Right lobe of liver (tissue), 6 donors: ENCODE measurements at places on chromosomes 3 and 15.

DNA sequence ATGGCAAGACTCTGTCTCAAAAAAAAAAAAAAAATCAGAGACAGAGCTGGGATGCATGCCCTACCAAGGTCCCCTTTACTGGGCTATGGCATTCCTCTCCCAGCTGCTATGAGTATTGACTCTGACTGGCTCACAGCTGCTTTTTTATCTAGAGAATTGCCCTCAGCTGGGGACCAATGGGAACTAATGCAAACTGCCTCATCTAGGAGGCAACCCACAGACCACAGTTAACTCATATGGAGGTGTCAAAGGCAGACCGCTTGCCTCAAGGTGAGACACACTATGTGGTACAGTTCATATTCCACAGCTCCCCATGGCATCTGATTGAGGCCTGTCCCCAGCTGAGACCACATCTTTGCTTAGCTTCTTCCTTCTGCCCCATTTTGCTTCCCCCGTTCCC, 183.5 kb upstream of the EOMES start:
- no peak for DNase-seq

DNA sequence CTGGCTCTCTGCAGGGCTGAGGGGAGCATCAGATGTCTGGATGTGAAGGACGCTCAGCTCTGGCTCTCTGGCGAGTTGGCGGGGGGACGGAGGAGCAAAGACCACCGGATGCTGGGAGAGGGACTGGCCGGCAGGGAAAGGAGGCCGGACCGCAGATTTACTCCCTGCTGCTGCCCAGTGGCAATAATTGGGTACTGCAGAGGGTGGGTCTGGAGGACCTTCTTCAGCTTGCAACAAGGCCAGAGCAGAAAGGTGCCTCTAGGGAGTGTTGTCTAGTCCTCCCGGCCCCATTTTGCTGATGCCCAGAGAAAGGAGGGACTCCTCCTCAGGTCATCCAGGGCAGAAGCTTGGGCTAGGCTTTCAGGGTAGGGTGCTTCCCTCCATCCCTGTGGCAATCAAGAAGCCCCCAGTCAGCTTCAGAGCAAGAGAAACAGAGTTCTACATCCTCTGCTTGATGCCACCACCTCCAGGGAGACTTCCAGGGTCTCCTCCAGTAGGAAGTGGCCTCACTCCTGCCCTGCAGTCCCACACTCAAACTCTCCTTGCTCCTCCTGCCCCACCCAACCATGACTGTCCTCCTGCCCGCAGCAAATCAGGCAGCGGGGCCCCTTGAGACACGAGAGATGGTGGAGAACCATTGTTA, 20.3 kb upstream of the CSPG4 start:
- DNase-seq = peak; percentile 76

DNA sequence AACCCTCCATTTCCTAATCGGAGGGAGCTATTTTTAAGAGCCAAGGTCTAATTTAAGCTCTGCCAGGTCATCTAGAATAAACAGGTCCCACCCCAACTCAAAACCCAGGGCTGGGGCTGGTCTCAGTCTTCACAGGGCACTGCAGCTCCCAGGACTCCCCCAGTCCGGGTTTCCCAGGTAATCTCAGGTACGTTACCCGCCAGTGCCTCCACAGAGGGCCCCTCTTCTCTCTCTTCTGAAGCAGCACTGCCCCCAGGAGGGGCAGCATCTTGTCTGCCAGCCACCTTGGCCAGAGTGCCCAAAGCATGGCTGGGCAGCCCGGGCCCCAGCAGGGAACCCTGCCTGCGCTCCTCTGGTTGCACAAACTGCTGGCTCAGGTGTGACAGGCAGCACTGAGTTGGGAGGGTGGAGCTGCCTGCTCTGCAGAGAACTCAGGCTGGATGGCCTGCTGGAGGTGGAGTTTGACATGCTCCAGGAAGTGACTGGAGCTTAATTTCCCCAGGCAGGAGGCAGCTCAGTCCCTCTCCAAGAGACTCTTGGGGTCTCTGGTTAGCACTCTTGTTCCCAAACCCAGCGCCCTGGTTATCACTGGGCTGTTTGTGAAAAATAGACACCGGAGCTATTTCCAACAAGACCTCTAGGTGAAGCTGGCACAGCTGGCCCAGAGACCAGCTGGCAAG, at the start of gene PLA2G4F:
Gene PLA2G4F, minus strand, starts transcription at position 394 of the 680 bp plus-strand sequence. Its CDS starts 87 bp downstream, at position 307.
- no peak for DNase-seq

- DNase-seq = no peak
These were observed 164.8 kb upstream of the RORA start for GRCh38 chr15:61393949-61394348.

DNA sequence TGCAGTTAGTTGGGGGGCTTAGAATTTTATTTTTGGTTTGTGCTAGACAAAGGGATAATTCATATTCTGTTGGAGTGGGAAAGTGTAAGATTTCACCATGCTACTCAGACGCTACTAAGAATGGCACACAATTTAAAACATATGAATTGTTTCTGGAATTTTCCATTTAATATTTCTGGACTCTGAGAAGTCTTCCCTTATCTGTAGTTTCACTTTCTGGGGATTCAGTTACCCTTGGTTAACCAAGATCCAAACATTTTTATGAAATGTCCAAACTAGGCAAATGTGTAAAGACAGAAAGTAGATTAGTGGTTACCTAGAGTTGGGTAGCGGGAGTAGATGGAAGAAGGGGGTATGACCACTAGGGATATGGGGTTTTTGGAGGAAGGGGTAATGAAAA, 53.1 kb downstream of the TCF12 start:
- DNase-seq = no peak

- DNase-seq = no peak
These were observed 9.1 kb upstream of the FOXB1 start for GRCh38 chr15:59994888-59995557.

- no peak for DNase-seq
These were observed 5.5 kb upstream of the KY start for GRCh38 chr3:134656211-134656800.

DNA sequence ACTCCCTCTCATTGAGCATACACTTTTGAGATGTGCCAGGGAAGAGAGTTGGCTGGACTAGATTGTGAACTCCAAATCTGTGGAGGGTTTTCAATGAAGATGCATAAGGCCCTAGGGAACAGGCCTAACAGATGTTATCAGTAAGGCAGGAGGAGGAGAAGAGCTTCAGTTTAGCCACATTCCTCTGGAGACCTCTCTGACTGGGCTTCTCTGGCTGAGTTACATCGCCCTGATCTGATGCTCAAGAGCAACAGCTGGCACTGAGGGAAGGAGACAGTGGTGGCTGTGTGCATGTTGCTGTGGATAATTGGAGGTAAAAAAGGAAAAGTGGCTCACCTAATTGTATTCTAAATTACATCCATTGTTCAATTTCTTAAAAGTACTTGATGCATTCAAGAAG, 206.4 kb upstream of the CFAP20DC start:
- DNase-seq = no peak

DNA sequence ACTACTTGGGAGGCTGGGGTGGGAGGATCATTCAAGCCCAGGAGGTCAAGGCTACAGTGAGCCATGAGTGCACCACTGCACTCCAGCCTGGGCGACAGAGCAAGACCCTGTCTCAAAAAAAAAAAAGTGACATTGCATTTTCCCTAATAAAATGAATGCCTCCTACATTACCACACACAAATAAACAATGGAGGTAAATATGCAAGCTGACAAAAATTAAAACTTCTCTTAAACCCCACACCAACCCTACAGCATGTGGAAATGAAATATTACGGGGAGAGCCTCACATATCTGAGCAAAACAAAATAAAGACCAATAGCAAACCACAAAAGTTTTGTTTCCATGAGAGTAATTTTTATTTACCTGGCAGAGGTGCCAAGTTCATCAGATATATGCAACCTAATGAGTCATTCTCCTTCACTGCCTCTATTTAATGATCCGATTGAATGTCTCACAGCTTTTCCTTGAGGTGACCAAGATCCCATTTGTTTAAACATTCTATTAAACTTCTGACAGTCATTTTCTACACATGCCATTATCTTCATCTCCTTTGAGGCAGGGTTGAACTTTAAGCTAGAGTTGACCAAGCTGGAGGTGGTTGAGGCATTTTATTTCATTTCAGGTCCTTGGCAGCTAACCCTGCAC, 9.4 kb upstream of the CAV3 start:
- no peak for DNase-seq

- no peak for DNase-seq
These were observed 38.2 kb downstream of the TPM1 start for GRCh38 chr15:63080634-63081250.

DNA sequence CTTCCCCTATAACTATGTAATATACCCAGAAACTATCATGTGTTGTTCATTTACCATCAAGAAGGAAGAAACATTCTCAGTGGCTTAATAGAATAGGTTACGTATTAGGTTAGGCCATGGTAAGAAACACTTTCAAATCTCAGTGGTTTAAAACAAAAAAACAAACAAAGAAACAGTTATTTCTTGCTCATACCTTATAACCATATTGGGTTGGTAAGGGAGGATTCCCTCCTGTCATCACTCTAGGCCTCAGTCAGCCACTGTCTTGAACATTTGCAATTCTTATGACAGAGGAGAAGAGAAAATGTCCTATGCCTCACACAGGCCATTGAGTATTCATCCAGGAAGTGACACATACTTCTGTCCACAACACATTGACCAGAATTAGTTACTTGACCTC, 727.7 kb upstream of the NECTIN3 start:
- no peak for DNase-seq

DNA sequence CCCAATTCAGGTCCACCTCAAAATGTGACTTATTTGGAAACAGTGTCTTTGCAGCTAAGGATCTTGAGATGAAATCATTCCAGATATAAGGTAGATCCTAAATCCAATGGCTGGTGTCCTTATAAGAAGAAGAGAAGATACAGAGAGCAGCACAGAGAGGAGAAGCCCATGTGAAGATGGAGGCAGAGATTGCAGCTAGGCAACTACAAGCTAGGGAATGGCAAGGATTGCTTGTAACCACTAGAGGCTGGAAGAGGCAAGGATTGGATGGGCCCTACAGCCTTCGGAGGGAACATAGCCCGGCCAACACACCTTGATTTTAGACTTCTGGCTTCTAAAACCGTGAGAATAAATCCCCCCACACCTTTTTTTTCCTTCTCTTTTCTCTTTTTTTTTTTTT, 38.5 kb downstream of the SYN2 start:
- DNase-seq = no peak

GRCh38 chr15:35260941-35261340, 175.8 kb upstream of the NANOGP8 start:
- no peak for DNase-seq

DNA sequence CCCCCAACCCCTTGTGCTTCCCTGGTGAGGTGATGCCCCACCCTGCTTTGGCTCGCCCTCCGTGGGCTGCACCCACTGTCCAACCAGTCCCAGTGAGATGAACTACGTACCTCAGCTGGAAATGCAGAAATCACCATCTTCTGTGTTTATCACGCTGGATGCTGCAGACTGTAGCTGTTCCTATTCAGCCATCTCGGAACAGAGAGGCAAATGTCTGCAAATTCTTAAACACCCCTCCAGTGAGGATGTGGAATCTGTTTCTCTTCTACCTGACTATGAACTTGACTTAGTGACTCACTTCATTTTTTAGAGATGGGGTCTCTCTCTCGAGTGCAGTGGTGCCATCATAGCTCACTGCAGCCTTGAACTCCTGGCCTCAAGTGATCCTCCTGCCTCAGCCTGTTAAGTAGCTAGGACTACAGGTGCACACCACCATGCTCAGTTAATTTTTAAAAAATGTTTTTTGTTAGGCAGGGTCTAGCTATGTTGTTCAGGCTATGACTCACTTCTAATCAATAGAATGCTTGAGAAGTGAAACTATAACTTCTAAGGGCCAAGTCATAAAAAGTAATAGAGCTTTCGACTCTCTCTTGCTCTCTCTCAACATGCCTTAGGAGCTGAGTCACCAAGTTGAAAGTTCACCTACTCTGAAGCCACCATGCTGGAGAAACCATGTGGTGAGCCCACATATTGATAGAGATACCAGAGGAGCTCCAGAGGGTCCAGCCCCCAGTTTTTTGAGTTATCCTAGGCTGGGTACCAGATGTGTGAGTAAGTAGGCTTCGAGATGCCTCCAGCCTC, 11.5 kb upstream of the PARP14 start:
- no peak for DNase-seq

- no peak for DNase-seq
These were observed 19.4 kb downstream of the TGFBR2 start for GRCh38 chr3:30625541-30626438.

DNA sequence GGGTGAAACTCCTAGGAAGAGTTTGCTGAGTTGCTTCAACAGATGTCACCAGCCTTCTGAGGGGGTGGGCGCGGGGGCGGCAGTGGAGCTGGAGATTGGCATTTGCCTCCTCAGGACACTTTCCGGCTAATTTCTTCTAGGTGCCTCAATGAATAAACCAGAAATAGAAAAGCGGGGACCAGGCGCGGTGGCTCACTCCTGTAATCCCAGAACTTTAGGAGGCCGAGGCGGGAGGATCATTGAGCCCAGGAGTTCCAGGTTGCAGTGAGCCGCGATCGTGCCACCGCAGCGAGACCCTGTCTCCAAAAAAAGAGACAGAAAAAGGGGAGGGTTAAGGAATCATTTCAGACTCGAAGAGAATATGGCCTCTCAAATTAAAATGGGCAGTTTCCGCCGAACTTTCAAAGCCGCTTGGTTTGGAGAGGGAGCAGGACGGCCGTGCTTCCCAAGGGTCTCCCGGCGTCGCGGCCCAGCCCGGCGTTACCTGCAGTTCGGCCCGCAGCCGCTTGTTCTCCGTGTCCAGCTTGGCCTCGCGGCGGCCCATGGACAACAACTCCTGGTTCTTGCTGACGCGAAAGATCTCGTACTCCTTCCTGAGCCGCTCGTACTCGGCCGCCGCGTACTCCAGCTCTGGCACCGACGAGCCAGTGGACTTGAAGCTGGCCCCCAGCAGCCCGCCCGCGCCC, 587 bp downstream of the NPHP3 start:
- DNase-seq = peak; percentile 48

DNA sequence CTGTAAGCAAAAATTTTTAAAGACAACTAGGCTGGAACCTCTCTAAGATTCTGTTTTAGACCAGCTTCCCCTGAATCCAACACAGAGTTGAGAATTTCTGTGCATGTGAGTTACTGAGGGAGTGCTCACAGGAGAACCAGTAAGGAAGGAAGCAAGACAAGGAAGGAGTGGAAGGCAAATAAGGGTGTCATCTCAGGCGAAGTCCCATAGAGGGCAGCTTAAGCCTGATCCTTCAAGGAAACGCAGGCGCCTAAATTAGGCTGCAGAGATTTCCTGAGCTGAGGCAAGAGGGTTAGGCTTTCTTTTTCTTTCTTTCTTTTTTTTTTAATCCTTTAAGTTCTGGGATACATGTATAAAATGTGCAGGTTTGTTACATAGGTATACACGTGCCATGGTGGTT, 36.2 kb upstream of the COL6A6 start:
- DNase-seq = no peak

GRCh38 chr3:4351164-4351855, 48.1 kb downstream of the SETMAR start:
- DNase-seq = no peak

- peak; percentile 51 for DNase-seq
These were observed 320.3 kb upstream of the TGFBR2 start for GRCh38 chr3:30286007-30286669.

- DNase-seq = no peak
These were observed 387.3 kb downstream of the EPHA3 start for GRCh38 chr3:89494734-89495133.

- no peak for DNase-seq
These were observed 6.8 kb downstream of the C3orf80 start for GRCh38 chr3:160232014-160232413.
